Urinary bladder (tissue), 4 donors: ENCODE measurements at places on chromosomes 6 and 20. TPM values are rescaled to one million over a fixed set of nuclear protein-coding genes. Genes with fewer than 3 reads are reported as not detected.

C6orf118 gene
- total RNA-seq, result not detected

TRAM2 gene
- total RNA-seq, result 25.2 TPM

DNA sequence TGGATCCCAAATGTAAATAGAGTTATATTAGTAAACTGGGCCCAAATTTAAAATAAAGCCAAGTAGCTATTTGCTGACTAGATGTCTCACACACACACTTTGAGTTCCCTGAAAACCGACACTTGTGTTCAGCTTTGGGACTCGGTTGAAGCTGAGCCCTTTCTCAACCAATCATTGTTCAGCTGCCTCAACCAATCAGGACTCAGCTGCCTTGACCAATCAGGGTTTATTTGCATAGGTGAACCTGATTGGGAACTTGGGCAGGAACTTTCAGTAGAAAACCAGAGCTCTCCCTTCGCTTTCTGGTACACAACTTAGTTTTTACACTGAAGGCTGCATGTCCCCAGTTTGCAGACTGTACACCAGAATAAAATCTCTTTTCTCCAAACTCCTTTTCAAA is 301.7 kb downstream of the FOXA2 start:
- no peak for DNase-seq

GRCh38 chr6:53095270-53095669 is 30.1 kb downstream of the FBXO9 start:
- DNase-seq, result no peak

GRCh38 chr6:90233994-90234393 is 62.6 kb downstream of the BACH2 start:
- no peak for DNase-seq
